CD4-positive, alpha-beta T cell treated with Interleukin-1 beta for 1 hour (primary cell): ENCODE measurements at places on chromosomes 6 and 20.

DNA sequence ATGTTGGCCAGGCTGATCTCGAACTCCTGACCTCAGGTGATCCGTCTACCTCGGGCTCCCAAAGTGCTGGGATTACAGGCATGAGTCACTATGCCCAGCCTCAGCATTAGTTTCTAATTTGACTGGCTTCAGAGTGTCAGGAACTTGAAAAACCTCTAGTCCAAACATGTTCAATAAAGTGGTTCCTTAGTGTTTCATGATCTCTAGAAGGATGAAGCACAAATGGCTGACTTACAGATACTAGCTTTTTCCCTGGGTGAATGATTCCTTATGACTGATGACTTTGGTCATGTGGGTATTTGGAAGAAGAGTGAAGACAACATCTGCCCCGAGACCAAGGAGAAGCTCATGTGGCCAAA is 16.4 kb downstream of the GLYATL3 start:
- no peak for DNase-seq

- no peak for DNase-seq
Observed at GRCh38 chr6:167394339-167394738, 69.5 kb downstream of the TTLL2 start.

DNA sequence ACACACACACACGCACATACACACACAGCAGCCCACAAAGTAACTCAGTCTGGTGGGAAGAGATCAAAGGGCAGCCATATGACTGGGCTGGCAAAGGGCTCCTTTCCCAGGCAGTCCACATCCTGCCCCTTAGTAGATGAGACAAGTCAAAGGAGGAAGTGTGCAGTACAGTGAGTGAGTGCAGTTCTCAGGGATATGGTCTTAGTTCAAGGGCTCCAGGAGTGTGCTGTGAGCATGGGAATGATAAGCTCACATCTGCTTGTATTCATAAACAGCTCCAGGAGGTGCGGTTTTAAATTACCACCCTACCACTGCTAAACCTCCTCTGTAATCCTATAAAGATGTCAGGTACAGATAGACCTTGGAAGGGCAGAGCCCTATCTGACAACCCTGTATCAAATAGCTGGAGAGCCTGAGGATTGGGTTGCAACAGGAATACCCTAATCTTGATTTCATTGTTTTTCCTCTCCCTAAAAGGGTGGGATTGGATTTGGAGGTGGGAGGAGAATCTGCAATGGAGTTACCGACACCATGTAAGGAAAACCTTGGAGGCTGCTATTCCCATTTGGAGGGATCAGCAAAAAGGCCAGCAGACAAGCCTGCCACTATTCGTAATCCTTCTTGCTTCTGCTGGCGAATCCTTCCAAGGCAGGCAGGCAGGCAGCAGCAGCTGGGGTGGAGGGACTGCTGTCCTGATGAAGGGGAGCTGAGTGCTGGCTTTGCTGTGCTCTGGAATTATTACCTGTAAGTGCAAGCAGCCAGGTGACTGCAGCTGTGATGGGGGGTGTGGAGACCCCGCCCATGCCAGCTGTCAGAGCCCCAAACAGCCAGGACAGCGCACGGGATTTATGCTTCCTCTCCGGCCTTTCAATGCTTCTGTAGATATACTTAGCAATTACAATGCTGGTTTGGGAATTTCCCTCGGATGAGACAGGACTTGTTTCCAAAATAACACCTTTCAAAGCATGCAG is 342.7 kb downstream of the PRL start:
- no peak for DNase-seq

DNA sequence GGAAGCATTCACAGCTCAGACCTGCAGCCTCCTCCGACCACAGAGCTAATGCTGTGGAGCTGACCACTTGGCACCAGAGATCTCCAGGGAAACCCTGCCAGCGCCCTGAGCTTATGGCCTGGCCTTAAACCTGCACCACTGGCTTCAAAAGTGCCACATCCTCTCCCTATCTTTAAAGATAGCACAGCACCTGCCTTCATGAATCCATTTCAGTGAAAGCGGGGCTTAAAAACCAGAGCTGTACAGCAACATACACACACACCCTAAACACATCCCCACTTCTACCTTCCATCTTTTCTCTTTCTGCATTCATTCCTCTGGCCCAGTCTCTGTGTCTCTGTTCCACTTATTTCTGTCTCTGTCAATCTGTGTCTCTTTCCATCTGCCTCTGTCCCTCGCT is 59.8 kb upstream of the CCDC167 start:
- DNase-seq = no peak

GRCh38 chr6:122476131-122476530 is 4.5 kb upstream of the SERINC1 start:
- DNase-seq = peak; percentile 42

DNA sequence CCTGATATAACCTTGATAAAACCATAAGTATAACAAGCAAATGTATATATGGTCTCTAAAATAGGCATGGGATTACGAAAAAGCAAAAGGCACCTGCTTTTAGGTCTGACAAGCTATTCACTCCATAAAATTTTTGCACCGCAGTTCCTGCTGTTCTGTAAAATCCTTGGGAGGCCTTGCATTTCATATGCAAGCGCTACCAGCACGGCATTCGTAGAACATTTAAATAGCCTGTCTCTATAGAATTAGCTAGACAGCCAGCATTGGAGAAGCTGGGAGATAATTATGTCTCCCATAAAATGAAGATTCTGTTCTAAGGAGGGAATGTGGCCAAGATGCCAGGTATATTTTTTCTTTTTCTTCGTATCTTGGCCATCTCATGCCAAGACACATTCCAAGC is 64.5 kb upstream of the ATXN1 start:
- no peak for DNase-seq

DNA sequence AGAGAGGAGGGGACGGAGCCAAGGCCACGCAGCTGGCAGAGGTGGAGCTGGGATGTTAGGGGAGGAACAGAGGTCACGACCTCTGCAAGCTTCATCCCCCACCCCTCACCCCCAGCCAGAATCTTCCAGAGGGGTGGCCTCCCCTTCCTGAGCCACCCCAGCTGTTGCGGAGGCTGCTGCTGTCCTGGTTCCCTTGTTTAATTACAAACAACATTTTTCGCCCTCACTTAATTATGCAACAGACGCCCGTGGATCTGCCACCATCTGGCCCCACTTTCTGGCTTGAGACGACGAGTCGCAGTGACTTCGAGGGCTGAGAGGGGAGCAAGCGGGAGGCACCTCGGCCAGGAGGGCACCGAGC is 153.7 kb upstream of the PTPN1 start:
- DNase-seq = no peak

GRCh38 chr6:41771058-41771983 is 8.4 kb downstream of the FRS3 start:
- DNase-seq = no peak

DNA sequence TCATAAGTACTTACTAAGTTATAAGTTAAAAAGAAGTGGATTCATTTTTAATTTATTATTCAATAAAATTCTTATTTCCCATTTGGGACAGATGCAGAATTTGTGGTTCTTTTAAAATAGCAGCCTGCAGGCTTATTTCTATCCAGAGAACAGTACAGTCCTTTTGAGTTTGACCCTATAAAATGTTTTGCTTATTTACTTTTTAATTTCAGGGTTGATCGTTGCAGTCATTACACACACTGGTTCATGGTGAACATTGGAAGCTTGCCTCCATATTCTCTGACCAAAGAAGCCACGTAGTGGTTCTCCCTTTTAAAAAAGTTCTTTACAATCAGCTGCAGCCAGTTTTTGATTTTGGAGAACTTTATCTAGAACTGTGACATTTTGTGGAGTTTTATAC is 122.9 kb upstream of the PDE7B start:
- no peak for DNase-seq

- DNase-seq = no peak
Observed at GRCh38 chr20:24643731-24644626, 174.6 kb downstream of the SYNDIG1 start.

DNA sequence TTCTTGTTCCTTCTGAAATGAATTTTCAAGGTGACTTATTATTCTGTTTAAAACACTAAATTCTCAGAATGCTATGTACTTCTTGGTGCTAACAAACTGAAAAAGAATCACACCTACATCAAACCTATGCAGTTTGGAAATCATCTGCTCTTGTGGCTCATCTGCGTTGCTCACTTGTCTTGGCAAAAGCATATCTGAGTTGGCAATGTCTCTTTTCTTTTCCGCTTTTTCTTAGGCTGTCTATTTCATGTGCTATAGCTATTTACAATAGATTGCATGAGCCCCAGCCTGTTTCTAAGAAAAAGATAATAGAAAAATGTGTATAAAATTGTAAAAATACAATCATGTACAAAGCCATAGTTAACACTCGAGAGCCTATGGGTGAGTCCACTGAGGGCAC is 348.9 kb upstream of the AGPAT4 start:
- DNase-seq = no peak

- DNase-seq = no peak
Observed at GRCh38 chr20:22789676-22790075, 205.3 kb upstream of the FOXA2 start.

- DNase-seq = no peak
Observed at GRCh38 chr6:47690791-47691190, 7.6 kb upstream of the ADGRF4 start.

- no peak for DNase-seq
Observed at GRCh38 chr6:33967966-33968724, 164.3 kb upstream of the MLN start.

DNA sequence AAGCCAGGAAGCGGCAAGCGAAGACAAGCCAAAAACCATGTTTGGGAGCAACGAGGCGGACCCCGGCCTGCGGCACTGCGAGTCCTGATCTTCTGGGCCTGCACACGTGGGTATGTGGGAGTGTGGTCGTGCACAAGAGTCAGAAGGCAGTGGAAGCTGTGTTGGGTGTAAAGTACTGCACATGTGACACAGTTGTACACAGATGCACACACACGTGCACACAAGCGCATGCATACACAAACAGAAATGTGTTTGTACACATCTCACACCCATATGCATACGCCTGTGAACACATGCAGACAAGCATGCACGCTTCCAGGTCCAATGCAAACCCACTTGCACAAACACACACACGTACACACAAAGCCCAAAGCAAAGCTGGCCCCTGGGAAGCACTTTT is 52.6 kb upstream of the SLCO4A1 start:
- DNase-seq = no peak

DNA sequence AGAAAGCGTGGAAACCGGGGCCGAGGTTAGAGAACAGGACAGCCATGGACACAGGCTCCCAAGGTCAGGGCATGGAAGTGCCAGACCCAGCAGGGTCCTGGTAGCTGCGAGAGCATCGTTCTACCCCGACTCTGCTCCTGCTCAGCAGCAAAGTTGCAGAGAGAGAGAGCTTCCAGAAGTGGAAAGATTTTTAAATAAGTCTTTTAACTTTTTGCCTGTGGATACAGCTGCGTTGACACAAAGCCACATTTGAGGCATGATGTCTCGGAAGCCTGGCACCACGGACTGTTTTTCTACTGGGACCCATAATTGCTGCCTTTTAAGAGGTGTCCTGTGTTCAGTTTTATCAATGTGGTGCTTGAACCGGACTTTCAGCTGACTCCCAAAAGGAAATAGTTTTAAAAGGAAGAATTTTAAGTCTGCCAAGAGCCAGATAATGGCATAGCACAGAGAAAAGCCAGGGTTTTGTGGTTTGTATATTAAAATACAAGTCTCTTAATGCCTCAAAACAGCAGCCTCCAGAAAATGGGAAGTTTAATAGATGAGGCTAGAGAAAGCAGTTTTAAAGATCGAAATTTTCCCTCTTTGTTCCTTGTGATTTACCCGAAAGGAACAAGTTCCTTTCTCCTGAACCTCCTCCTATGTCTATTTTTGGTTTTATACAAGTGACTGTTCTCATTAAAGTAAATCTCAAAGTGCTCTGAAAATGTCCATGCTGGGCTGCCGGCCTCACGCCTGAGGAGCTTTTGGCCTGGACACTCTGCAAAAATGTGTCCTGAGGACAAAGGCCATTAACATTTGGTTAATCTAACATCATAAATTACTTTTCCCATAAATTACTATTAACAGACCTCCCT is 91.5 kb downstream of the RIN2 start:
- no peak for DNase-seq

DNA sequence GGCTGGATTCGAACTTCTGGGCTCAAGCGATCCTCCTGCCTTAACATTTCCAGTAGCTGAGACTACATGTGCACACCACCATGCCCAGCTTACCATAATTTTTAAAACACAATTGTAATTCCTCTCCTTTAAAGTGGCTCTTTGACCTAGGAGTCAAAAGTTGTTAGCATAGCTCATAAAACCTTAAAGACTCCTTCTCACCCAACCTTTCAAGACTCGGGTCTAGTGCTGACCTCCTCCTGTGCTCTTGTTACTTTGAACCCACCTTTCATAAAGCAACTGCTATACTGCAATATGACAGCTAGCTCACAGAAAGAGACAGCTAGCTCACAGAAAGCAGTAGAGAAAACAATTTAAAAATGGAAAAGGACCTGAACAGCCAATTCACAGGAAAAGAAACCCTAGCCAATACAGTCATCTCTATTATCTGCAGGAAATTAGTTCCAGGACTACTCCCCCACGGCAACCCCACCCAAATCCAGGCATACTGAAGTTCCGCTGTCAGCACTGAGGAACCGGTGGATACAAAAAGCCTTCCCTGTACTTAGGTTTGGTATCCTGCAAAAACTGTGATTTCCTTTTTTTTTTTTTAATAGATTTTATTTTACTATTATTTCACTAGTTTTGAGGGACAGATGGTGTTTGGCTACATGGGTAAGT is 20.3 kb downstream of the SSR1 start:
- DNase-seq = no peak

DNA sequence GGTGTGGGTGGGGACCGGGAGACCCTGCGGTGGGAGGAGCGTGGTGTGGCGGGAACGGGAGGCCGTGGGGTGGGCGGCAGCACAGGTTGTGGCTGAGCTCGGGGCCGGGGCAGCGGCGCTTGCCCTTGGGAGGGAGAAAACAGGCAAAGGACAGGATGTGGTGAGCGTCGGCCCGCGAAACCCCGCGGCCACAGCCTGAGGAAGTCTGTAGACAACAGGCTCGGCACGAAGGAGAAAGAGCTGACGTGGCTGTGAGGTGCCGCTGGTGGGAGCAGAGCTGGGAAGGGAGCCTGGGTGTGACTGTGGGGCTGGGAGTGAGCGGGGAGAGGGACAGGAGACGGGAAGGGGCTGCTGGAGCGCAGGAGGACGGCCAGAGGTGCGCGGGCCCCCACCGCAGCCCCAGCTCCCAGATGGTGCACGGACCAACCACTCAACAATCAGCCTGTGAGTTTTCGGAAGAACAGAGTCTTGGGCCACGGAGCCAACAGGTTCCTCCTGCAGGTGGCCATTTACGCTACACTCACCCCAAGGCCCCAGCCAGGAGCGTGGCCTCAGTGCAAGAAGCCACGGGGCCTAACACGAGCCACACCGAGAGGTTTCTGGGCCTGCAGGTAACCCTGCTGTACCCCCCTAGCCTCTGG is 202.8 kb downstream of the DLL1 start:
- DNase-seq = peak; percentile 66

DNA sequence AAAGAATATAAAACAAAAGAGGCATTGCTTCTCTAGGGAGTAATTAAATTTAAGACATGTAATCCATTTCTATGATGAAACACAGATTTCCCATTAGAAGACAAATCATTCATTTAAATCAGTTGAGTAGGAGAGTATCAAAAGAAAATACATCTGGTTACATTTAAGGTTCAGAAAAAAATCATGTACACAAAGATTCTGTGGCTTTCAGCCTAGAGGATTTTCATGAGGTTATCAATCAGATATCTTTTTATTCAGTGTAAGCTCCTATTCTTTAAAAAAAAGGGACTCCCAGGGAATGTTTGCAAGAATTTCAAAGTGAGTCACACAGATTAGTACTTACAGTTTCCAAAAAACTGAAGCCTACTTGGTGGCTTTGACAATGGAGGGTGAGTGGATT is 24.9 kb downstream of the COL21A1 start:
- no peak for DNase-seq

- DNase-seq = no peak
Observed at GRCh38 chr6:39322306-39322850, at the start of gene KCNK16. Gene KCNK16 (minus strand): TSS chr6:39322702. CDS start chr6:39322540, 162 bp downstream.

- no peak for DNase-seq
Observed at GRCh38 chr6:70398783-70399728, 14.3 kb upstream of the FAM135A start.
